Stimulated activated CD8-positive, alpha-beta memory T cell treated with anti-CD3 and anti-CD28 coated beads, Interleukin-4, amount 100 ng/mL, for 1 hour (primary cell): ENCODE measurements at places on chromosomes 16 and 17.

- DNase-seq: no peak
Observed at GRCh38 chr16:24139282-24139681, 116.9 kb upstream of the CACNG3 start.

DNA sequence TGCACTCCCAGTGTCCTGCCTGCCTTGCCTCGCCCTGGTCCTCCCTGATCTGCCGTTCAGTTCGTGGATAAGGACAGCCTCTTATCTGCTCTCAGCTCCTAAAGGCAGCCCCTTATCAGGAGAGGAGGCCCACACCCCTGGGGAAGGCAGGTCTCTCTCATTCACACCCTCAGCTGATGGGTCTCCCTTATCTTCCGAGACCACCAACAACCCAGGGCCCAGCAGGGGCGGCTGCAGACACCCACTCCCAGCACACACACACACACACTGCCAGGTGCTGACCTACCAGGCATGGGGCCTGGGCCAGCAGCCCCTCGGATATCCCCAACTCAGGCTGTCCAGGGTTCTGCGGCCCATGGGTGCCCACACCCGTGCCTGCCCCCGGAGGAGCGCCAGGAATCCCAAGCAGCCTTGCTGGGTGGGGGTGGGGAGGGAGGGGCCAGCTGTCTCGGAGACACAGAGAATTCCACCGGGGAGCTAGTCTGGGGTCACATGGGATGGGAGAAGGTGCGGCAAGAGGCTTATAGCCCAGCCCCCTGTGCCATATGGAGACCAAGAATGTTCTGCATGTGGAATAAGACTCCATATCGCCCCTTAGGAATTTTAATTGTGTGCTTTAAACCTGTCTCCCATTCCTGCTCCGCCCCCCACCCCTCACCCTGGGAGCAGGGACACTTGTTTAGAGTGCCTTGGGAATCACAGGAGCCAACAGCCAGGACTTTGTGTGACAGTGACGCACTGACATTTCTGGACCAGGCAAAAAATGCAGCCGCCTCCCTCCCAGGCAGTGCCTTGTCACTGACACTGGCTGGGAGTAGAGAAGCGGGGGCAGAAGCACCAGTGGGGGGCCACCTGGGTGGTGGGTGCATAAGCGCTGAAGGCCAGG is 41.9 kb upstream of the EMP2 start:
- DNase-seq: no peak

DNA sequence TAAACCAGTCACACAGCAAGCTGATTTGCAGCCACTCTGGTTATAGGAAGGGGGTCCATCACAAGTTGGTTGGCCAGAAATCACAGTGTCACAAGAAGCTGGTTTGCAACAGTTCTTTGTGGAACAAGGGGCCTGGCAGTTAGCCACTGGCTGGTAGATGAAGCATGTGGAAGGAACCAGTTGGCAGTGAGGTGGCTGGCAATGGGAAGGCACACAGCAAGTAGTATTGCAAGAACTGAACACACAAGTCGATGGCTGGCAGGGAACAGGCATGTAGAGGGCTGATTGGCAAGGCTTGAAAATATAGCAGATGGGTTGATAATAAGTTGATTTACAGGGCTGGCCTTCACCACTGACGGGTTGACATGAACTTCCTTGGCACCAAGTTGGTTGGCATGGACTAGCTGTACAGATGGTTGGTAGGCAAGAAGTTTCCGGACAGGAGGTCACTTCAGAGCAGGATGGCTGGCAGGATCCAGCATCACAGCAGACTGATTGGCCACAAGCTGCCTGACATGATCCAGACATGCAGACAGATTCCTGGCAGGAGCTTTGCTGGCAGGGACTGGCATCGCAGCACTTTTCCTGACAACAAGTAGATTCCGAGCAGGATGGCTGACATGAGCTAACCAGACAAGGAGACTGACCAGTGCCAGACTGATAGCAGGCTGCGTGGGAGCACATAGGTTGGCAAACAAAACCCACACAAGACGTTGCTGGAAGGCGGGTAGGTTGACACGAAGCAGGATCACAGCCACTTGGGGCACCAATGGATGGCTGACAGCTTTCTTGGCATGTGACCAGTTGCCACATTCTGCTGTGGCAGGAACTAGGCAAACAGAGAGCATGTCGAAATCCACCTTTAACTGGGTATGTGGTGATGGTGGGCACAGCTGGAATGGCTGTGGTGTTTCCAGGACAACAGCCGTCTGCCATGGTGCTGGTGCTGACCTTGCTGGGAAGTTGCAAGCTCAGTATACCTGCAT is at the start of gene KRTAP29-1:
Gene KRTAP29-1 (minus strand): TSS at position 936 of the 986 bp plus-strand sequence. CDS start 0 bp downstream, at position 936.
- DNase-seq: no peak

GRCh38 chr17:8141741-8142140 is 10.5 kb downstream of the PER1 start:
- no peak for DNase-seq

GRCh38 chr17:53516636-53517035 is 306.1 kb upstream of the KIF2B start:
- DNase-seq: no peak

- no peak for DNase-seq
Observed at GRCh38 chr16:35200662-35201061, 1741.2 kb downstream of the TP53TG3F start.

DNA sequence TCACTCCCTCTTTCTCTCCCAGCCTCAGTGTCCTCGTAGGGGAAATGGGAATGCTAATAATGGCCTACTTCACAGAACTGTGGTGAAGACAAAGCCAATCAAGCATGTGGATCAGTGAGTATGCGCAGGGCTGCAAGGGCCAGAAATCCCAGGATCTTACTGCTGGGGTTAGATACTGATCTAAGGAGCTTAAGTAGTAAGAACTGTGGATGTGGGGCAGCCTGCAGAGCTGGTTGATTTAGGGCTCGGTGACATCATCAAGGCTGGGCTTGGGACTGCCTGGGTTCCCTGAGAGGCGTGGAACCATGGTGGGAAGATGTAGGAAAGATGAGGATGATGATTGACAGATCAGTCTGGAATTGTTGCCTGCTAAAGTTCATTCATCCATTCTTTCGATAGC is 25.6 kb downstream of the GOSR2 start:
- no peak for DNase-seq

- no peak for DNase-seq
Observed at GRCh38 chr17:80080081-80080480, 21.3 kb upstream of the GAA start.

DNA sequence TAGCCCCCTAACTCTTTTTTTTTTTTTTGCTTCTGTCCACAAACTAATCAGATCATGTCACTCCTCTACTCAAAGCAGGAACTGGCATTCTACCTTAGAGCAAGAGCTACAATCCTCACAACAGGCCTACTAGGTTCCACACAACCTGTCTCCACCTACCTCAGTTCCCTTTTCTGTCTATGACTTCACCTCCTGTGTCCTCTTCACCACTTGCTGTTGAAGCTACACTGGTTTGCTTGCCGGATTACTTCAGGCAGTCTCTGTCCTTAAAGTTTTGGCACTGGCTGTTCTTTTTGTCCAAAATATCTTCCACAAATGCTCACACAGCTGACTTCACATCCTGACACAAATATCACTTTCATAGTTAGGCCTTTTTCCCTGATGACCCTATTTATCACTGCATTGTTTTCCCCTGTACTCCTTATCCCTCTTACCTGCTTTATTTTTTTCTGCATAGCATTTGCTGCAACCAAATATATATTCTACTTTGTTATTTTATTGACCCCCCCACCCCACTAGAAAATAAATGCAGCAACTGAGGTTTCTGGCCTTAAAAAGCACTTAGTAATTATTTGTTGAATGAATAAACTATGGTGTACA is 72.0 kb downstream of the KANSL1 start:
- no peak for DNase-seq

- DNase-seq: no peak
Observed at GRCh38 chr17:62628831-62629555, 1.5 kb downstream of the MRC2 start.

DNA sequence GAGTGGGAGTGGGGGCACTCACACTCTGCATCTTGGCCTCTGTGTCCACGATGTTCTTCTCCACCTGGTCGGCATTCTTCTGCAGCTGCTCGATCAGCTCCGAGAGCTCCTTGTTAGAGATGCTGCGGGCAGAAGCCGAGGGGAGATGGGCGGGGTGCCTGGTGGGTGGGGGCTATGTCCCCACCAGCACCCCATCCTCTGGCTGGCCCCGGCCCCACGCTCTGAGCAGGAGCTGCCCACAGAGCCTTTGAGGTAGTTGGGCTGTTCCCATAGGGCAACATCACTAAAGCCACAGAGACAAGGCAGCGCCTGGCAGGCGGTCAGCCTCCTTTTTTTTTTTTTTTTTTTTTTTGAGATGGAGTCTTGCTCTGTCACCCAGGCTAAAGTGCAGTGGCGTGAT is 26.1 kb downstream of the PPL start:
- no peak for DNase-seq

- no peak for DNase-seq
Observed at GRCh38 chr17:57806167-57806830, 43.5 kb downstream of the MRPS23 start.

DNA sequence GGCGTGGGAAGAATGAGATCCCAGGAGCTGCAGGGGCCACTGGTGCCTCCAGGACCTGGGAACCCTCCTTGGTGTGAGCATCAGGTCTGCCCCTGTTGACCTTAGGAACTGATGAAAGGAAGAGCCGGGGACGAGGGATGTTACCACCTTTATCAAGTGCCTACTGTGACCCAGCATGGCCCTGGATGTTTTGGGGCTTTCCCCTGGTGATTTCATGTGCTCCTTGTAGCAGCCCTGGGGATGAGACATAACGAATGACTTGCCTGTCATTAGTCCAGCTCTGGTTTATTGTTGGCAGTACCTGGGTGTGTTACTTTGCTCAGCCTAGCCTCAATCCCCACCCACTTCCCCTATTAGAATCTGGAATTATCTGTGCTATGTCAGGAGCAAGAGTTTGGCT is 39.9 kb downstream of the WSCD1 start:
- no peak for DNase-seq

DNA sequence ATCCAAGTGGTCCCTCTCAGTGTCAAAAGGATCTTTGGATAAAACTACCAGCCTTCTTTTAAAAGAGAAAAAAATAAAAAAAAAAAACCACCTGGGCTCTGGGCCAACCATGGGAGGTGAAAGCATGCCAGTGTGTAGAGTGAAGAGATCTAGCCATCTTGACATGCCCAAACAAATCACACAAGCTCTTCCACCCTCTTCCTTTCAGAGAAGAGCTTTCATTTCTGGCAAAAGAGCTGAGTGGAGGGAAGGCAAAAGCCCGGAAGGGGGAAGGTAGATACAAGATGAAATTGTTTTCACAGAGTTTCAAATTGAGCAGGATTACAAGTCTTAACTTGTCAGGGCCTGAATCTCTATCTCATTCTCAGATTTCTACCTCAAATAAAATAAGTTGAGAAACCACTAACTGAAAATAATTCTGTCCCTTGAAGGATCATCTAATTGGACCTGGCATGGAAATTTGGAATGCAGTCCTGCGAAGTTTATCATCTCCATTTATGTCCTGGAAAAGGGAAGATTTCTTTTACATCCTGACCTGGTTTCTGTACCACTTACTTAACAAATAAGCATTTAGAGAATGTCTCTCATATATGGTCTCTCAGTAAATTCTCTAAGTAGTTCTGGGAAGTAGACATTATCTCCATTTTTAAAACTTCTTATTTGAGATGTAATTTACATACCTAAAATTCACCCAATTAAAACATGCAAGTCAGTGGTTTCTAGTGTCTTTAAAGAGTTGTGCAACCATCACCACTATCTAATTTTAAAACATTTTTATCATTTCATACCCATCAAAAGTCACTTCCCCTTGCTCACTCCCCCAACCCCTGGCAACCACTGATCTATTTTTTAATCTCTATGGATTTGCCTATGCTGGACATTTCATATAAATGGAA is 93.7 kb downstream of the TANGO6 start:
- no peak for DNase-seq

DNA sequence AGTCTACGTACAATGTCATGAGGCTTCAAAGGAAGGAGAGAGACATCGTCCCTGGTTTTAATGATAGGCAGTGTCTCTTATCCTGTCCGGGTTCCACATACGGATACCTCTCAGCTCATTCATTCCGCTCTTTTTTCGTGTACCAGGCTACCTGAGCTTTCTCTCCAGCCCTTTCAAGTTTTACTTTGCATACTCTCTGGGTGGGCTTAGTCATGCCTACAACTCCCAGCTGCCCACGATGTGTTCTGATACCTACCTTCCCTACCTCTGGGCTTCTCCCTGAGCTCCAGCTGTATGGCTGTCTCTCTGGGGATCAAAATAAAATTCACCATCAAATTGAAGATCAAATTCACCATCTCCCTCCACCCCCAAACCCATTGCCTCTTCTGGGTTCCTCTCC is 354.0 kb upstream of the EEF2KMT start:
- no peak for DNase-seq

DNA sequence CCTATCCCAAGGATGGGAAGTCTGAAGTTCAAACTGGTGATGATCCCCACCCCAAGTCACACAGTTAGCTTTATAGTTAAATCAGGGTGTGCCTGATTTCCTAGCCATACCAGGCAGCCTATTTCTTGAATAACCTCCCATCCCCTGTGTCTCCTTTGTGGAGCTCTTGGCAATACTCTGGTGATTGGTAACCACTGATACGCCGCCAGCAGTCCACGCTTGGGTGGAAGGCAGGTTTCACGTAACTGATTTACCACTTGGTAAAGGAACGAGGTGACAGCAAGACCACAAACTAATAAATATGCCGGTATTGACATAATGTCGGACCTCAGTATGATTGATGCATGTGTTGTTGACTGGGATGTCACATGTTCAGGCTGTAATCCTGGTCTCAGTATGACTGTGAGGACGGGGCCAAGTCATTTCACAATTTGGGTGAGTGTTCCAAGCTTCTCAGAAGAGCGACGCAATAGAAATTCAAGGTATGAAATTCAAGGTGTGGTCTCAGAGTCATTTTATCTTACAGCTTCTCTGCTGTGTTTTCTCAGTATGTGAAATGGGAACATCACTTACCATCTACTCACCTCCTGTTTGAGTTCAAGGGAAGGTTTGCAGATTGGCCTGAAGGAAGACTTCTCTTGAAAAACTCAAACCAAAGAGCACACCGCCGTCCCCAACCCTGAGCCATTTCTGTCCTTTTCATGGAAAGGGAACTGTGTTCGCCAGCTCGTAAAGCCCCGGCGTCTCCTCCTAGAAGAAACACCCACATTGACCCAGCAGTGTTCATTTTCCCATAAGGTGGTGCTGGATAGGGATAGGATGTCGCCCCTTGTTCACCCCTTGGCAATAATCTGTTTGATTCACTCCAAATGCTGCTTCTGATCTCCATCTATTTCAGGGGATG is 678.9 kb downstream of the WWOX start:
- no peak for DNase-seq

GRCh38 chr17:82860606-82861392 is 21.0 kb upstream of the ZNF750 start:
- DNase-seq: no peak

DNA sequence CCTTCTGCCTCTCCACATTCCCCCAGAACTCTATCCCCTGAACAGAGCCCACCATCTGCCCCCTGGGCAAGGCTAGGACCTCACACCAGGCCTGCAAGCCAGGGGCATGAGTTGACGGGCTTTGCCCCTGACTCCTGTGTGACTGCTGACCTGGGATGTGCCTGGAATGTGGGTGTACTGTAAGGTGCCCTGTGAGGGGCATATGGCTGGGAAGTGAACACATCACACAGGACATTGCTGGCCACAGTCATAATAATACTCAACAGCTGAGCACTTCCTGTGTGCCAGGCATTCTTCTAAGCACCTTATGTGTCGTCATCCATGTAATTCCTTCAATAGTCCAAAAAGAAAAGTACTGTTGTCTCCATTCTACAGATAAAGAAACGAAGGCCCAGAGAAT is 13.3 kb downstream of the CES4A start:
- no peak for DNase-seq
